COLO829 (cell line): ENCODE measurements at places on chromosomes 11 and 22.

- peak; percentile 83 for DNase-seq
Observed at GRCh38 chr22:46815896-46816731, 53.7 kb downstream of the TBC1D22A start.

GRCh38 chr11:108511851-108512474 lies 13.8 kb upstream of the POGLUT3 start:
- DNase-seq = no peak

GRCh38 chr11:6194065-6194581 lies 4.9 kb upstream of the OR52W1 start:
- no peak for DNase-seq

- DNase-seq = peak; percentile 53
Observed at GRCh38 chr11:127601578-127601977, 601.0 kb upstream of the KIRREL3 start.
